ENCODE measurements at places on chromosomes 11 and 22.

DNA sequence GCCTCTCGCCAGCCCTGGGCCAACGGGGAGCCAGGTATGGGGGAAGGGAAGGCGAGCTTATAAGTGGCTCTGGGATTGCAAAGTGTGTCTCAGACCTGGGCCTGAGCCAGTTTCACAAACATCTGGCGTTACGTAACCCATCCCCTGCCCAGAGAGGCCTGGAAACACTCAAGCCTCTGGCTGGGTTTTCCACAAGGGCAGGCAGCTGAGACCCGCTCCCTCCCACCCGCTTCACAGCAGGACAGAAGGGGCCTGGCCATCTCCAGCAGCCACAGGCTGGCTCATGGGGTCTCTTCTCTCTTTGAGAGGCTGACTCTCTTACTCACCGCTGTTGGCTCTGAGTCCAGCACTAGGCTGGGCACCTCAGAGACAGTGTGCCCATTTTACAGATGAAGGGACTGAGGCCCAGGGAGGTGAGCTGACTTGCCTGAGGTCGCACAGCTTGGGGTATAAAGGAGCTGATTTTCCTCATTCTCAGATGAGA is 44.5 kb downstream of the TRIOBP start:
- DNase-seq, result no peak

- DNase-seq, result no peak
These were observed 28.3 kb downstream of the SLC1A2 start for GRCh38 chr11:35390737-35391682.

DNA sequence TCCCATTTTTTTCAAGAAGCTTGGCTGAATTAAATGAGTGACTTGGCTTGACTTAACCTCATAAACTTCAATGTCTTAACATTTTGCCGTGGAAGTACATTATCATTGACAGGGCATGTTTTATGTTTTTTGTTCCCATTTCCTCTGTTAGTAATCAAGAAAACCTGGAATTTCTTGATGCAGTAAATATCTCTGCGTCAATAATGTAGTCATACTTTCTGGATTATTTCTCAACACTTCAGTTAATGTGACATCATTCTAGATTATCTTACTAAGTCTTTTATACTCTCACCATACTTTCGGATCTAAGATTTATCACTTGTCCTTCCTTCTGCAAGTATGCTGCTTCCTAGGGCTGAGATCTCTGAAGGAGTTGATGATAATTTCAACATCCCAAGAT is 58.6 kb upstream of the PGR start:
- DNase-seq, result no peak

DNA sequence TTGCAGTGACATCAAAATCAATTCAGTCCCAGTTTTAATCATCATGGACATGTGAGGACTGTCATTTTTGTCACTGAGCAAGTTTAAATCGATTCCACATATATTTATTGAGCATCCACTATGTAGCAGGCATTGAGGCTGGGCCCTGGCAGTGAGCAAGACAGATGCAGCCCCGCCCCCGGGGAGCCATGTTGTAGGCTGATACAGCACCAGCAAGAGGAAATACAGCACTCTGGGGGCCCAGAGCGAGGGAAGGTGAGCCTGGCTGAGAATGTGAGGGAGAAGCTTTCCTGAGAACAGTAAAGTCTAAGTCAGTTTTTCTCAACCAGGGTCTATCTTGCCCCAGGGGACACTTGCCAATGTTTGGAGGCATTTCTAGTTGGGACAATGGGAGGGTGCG is 108.6 kb upstream of the ASPHD2 start:
- DNase-seq, result no peak

DNA sequence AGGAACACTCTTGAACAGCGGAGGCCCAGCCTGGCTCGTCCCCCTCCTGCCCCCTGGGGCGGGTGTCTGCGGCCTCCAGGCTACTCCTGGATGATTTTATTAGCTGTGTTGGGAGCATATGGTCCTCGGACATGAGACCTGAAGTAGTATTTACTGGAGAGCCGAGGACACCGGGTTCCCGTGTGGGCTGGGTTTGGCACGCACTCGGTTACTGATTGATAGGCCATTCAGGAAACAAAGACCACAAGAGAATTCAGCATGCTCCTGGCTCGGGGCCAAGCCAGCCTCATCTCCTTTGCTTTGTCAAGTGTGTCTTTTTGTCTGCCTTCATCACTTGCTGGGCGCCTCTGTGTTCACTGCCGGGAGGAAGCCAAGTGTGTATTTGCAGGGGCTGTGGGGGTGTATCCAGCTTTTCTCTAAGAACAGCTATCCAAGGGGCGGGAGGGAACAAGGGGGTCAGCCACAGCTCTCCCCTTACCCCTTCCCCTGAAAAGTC is 9.7 kb downstream of the FXYD2 start:
- DNase-seq, result no peak

DNA sequence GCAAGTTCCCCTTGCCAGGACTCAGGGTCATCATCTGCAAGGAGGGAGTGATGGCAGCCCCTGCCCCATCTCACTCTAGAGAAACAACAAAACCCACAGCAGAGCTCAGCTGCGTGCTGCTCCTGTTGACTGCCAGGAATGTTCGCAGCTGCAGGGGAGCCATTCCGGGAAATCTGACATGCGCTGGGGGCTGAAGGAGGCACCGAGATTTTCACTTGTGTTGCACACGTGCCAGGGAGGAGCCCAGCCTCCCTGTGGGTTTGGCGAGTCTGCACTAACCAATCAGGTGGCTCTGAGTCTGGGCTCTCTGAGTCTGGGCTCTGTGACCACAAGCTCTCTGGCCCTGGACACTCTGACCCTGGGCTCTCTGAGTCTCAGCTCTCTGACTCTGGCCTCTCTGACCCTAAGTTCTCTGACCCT is 10.5 kb downstream of the FGF3 start:
- no peak for DNase-seq

- DNase-seq, result no peak
These were observed 18.0 kb downstream of the PAAF1 start for GRCh38 chr11:73894725-73895335.

GRCh38 chr11:3095712-3096361 is 38.6 kb upstream of the CARS1 start:
- no peak for DNase-seq

DNA sequence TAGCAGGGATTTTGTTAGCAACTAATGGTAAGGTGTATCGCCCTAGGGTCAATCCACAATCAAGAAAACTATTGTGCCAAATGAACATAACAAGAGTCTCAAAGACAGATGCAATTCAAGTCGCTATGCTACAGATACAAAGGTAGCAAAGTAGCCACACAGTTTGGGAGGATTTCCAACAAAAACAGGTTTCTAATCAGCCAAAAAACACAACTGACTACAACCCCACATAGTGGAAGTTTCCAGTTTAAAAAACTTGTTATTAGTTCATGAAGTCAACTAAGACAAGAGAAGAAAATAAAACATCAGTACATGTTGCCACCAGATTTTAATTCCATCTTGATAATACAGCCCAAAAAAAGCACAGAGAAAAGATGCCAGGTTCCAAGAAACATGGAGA is 38.0 kb downstream of the MYH9 start:
- no peak for DNase-seq

DNA sequence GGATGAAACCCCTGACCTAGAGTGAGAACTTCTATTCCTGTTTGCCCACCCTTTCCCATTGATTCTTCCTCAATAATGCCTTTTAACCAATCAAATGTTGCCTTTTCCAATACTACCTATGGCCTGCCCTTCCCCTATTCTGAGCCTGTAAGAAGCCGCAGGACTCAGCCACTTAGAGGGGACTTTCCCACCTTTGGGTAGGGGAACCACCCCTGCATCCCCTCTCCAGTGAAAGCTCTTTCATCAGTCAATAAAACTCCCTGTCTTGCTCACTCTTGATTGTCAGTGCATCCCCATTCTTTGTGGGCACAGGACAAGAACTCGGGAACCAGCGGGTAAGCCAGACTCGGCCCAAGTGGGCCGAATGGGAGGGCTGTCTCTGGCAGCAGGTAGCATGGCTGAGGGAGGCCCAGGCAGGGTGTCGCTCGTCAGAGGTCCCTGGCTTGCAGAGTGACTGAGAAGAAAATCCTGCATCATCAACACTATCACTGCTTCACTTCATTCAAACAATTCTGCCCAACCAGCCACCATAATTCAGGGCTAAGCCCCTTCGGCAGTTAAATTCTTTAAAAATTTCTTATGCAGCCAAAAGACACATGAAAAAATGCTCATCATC is 30.4 kb downstream of the LDHAL6A start:
- DNase-seq, result no peak

GRCh38 chr11:37812281-37812880 is 1214.3 kb upstream of the RAG2 start:
- DNase-seq, result no peak

DNA sequence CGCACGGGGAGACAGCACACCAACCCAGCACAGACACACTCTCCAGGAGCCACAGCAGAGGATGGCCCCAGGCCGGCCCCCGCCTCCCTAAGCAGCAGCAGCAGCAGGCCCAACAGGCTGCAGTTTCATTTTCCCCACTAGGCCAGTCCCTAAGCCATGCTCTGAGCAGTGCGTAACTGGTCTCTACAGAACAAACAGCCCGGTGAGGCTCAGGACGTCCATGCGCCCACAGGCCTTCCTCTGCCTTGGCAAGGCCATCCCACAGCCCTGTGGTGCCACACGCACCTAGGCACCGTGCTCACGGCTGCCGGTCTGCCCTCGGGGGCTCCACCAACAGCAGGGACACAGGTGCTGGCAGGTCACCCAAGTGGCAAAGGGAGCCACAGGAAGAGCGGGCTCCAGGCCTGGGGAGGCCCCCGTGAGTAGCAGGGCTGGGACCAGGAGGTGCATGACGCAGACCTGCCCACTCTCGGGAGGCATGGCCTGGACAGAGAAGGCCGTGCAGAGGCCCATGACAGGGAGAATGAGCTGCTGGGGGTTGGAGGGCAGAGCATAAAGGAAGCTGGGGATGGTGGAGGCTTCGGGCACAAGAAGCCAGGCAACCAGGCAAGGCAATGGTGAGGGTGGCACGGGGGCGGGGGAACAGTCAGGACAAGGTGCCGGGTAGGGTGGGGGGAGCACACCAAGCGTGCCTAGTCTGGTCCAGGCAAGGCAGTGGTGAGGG is 1.4 kb upstream of the MOB2 start:
- DNase-seq, result no peak

DNA sequence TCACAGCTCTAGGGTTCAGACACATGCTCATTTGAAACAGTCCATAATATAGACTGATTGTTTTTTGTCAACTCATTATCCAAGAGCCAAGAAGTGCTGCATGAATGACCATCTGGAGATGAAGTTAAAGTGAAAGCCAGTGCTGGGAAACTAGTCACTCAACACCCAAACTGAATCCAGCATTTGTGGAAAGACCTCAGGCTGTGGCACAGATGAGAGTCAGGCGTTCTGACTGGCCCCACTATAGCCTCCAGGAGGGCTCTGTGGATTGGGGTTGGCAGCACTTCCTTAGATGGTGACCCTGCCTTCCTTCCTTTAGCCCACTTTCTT is 2.1 kb downstream of the FEZ1 start:
- DNase-seq, result no peak

DNA sequence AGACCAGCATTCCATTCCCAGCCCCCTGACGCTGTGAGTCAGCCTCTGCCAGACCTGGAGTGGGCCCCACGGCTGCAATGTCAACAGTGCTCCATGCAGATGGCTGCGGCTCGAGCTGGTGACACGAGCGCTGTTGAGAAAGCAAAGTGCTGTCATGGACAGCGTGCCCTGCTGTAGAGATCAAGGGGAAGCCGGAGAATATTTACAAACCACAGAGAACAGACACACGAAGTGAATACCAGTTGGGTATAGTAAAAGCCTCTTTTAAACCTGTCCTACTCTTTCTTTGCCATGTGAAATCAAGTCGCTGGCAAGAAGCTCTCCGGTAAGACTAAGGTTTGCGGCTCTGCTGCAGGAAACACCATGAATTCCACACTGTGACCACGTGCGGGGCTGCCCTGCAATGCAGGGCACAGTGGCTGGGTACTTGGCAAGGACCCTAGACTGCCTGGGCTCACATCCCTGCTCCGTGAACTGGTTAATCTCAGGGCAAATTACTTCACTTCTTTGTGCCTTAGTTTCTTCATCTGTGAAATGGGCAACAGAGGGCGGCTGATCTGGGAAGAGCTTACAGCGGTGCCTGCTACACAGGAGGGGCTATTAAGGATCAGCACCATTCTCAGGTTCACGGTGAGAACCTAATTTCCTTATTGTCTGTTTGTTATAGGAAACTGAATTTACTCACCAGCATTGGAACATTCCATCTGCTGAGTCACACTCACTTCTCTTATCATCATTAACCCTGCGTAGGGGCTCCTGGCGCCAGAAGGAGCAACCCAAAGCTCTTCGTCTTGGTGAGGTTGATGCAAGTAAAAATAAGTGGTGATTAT is 27.8 kb upstream of the ELFN2 start:
- no peak for DNase-seq

DNA sequence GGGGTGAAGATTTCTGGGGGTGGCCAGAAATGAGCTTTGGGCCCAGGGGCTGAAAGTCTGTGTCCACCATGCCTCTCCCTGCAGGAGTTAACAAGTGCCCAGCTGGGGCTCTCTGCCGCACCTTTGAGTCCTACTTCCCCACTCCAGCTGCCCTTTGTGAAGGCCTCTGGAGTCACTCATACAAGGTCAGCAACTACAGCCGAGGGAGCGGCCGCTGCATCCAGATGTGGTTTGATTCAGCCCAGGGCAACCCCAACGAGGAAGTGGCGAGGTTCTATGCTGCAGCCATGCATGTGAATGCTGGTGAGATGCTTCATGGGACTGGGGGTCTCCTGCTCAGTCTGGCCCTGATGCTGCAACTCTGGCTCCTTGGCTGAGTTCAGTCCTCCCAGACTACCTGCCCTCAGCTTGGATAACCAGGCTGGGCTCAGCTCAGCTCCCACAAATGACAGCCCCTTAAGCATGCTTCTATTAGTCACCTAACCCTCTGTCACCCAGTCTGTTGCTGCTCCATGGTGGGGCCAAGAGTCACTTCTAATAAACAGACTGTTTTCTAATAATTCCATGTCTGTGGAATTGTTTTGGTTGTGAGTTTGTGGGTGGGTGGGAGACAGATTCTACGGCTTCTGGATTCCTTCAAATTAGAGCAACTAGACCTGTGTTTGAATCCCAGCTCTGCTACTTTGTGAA is 3.0 kb upstream of the INPPL1 start:
- no peak for DNase-seq

GRCh38 chr11:16357775-16358174 is 1.4 kb upstream of the SOX6 start:
- DNase-seq, result no peak

- no peak for DNase-seq
These were observed 5.6 kb upstream of the APOBEC3H start for GRCh38 chr22:39091126-39092081.

GRCh38 chr11:13769188-13769587 is 100.7 kb downstream of the FAR1 start:
- DNase-seq, result no peak

- DNase-seq, result no peak
These were observed 7.7 kb downstream of the CD44 start for GRCh38 chr11:35146711-35147110.

GRCh38 chr11:36376888-36377758 is 81.0 kb downstream of the PRR5L start:
- no peak for DNase-seq

GRCh38 chr11:1853376-1854131 is 670 bp downstream of the LSP1 start:
- no peak for DNase-seq

- DNase-seq, result no peak
These were observed at the start of gene HMOX1 for GRCh38 chr22:35380537-35381423. HMOX1 (plus strand) TSS chr22:35381096; CDS start chr22:35381174, 78 bp downstream.

All from stimulated activated CD4-positive, alpha-beta T cell treated with anti-CD3 and anti-CD28 coated beads, Interleukin-1b, Interleukin-23, amount 100 ng/mL, for 1 hour (primary cell).